ENCODE measurements at places on chromosomes 11 and 22. TPM values are rescaled to one million over a fixed set of nuclear protein-coding genes. Genes with fewer than 3 reads are reported as not detected.

Gene KCTD14
- 3.2 TPM for polyA plus RNA-seq

Gene OR51E1
- 0.11 TPM for polyA plus RNA-seq

Gene MMP27
- polyA plus RNA-seq, result not detected

Gene OR2D2
- not detected for polyA plus RNA-seq

Gene ASRGL1
- 65.2 TPM for polyA plus RNA-seq

Gene C11orf91
- polyA plus RNA-seq, result not detected

Gene FAM181B
- 51.4 TPM for polyA plus RNA-seq

Gene TIMP3
- 231 TPM for polyA plus RNA-seq

Gene VWCE
- polyA plus RNA-seq, result 10.7 TPM

Gene ZP1
- polyA plus RNA-seq, result not detected
